ENCODE measurements at places on chromosomes 1 and 21.
A peak's percentile ranks its signal among the peaks of the same experiment; 100 is the strongest.

GRCh38 chr1:170634293-170634692 is 29.6 kb upstream of the PRRX1 start:
- no peak for DNase-seq

- no peak for DNase-seq
Measured at GRCh38 chr1:37363535-37363934, 110.8 kb upstream of the ZC3H12A start.

GRCh38 chr1:244002721-244003120 is 48.4 kb upstream of the ZBTB18 start:
- no peak for DNase-seq

DNA sequence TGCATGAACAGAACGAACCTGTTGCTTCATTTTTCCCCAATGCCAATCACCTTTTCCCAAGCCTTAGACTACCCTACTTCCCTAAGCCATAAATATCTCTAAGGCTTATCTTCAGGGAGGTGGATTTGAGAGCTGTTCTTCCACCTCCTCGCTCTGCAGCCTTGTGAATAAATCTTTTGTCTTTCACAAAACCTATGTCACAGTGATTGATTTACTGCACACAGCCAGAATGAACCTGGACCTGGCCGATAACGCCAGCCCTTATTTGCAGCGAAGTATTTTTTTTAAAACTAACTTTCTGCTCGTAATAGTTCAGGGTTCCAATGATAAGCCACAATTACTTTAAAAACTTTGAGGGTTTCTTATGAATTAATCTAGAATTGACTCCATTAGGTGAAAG is 632.6 kb downstream of the PTPRU start:
- DNase-seq = no peak

DNA sequence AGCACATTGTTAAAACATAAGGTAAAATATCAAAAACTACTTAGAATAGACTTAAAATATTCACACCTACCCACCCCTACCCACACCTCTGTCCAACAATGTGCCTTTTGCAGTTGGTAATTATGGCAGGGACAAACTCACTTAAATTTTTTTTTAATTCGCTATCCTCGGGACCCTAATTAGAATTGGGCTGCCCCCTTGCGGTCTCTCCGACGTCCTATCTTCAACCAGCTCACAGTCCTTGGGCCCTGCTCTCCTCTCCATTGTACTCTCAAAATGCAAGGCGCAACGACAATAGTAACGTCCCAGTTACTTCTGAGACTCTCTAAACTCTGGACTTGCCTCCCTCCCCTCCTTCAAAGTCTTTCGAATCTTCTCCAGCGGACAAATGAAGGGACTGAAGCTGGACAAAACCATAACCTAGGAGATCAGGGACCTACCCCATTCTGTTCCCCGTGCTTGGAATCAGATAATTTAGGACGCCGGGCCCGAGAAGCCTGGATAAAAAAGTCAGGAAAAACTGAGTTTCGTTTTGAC is 1.1 kb upstream of the CIART start:
- peak; percentile 45 for DNase-seq

- DNase-seq = no peak
Measured at GRCh38 chr1:203041351-203041932, 15.2 kb downstream of the PPFIA4 start.

DNA sequence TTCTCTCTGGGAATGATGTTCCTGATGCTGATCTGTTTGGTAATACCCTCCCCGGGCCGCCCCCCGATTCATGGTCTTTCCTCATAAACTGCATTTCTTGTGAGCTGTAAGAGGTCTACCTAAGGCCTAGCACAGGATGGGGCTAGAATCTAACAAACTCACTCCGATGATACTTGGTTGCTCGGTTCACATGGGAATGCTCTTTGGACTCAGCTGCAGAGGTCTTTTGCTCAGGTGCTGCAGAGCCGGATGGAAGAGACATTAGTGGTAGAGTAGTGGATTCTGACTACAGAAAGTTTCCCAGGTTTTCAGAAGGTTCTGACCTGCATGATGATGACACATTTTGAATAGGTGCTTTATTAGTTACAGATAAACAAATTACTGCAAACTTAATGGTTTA is 8.3 kb upstream of the TMEM269 start:
- no peak for DNase-seq

DNA sequence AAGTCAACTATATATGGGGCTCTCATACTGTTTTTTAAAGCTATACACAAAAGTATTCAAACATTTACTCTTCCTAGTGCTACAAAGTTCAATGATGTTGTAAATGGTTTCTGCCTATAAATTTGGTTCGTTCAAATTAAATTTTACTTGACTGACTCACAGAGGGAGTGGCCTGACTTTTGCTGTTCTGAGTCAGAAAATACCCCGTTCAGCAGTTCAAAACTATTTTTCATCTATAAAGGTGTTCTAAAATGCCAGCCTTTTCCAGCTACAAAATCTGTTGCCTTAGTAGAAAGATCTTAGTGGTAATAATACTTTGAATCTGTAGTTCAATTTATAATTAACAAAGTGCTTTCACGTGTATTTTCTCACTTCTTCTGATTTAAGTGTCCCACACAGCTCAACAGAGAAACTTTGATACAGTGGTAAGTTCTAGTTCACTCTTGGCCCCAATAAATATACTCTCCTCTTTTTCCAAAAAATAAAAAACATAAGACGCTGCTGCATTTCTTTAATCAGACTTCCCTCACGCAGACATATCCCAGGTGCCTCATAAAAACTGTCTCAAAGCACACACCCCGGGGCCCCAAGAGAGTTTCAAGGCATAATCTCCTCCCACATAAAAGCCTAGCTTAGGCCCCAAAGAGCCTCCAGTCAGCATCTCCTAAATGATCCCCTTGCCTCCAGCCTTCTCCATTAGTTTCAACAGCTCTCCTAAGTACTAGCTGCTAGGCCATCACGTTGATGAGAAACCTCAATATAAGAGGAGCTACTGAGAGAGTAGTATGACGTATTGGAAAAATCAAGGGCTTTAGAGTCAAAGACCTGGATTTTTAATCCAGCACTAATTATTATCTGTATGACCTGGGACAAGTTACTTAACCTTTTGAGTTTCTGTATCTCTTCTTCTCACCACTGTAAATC is 3.2 kb downstream of the PTP4A2 start:
- DNase-seq = no peak

GRCh38 chr1:76285578-76286135 is 211.1 kb downstream of the ST6GALNAC3 start:
- DNase-seq = no peak

- DNase-seq = peak; percentile 77
Measured at GRCh38 chr1:30758785-30759380, 1.3 kb upstream of the LAPTM5 start.

DNA sequence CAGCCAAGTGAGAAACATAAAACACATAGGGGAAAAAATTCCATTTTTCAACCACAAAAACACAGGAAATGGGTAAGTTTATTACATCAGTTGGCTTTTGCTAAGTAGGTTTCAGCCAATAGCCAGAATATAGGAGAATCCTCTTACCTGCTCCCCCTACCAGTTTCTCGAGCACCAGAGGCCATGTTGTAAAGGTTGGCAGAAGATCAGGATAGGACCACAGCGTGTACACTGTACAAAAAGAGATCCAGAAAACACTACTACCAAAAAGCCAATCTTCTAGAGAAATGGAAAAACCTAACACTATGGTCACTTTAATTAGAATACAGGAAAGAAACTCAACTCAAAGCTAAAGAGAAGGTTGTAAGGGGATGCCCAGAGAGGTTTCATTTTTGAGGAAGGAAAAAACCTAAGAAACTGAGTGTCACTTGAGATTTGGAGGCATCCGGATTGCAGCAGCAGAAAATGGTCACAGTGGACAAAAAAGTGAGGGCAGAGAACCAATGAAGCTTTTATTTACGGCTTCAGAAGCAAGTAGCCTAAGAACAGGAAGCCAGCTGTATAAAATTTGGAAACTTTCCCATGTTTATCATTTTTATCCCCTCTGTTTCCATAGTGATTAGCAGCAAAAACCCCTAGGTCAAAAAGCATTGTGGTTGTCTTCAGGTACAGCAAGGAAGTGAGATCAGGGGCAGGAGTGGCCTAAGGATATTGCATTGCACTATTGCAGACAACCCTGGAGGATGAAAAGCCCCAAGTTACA is 2.9 kb downstream of the EIF2D start:
- DNase-seq = peak; percentile 51

DNA sequence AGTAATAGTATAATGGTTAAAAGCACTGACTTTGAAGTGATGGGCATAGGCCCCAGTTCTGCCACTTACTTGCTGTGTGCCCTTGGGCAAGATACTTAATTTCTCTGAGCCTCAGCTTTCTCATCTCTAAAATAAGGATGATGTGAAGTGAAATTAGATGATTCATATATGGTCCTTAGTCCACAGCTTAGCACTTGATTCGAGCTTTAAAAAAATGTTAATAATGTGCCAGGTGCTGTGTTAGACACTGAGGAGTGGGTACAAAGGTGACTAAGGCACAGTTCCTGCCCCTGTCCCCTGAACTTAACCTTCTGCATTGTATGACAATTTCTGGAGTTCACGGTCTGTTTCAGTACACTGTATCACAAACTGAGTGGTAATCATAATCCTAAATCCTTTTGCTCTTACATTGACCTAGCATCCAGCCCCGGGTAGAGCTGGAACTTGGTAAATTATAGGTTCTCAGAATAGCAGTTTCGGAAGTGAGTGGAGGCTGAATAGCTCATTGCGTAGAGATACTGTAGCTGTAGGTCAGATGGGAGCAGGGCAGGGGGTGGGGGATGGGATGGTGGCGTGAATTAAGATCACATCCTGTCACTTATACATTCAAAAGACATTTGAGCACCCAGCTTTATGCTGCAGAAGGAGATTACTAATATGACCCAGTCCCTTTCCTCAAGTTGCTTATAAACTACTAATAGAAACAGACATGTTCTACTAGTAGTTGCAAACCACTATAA is 1.5 kb downstream of the ZNF691 start:
- DNase-seq = no peak

- DNase-seq = no peak
Measured at GRCh38 chr1:184483101-184483683, 96.4 kb downstream of the C1orf21 start.

DNA sequence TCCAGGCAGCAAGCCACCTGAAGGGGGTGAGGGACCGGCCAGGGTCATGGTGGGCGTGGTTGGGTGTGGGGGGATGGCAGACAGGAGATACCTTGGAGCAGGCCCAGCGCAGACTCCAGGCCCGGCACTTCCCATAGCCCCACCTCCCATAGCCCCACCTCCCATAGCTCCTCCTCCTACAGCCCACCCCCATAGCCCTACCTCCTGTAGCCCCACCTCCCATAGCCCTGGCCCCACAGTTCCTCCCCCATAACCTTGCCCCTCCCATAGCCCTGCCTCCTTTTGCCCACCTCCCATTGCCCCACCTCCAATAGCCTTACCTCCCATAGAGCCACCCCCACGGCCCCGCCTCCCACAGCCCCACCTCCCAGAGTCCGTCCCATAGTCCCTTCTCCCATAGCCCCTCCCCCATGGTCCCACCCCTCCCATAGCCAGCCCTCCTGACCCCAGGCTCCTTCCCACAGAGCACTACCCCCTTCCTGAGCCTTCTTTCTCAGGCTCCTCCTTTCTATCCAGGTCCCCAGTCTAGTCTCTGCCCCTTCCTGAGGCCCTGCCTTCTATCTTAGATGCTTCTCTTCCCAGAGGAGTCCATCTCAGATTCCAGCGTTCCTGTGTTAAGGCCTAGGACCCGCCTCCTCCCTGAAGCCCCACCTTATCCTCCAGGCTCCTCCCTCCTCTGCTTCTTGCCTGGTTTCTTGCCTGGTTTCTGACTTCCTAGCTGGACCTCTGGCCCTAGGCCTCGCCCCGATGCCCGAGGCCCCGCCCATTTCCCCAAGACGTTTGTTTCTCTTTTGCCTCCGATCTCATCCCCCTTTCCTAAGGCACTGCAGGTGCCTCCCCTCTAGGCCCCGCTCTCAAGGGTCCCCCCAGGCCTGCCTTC is 46.8 kb downstream of the PTPRU start:
- peak; percentile 67 for DNase-seq

GRCh38 chr21:41148798-41149197 is 19.2 kb upstream of the BACE2 start:
- DNase-seq = no peak
